ENCODE measurements at places on chromosomes 6 and 20.

DNA sequence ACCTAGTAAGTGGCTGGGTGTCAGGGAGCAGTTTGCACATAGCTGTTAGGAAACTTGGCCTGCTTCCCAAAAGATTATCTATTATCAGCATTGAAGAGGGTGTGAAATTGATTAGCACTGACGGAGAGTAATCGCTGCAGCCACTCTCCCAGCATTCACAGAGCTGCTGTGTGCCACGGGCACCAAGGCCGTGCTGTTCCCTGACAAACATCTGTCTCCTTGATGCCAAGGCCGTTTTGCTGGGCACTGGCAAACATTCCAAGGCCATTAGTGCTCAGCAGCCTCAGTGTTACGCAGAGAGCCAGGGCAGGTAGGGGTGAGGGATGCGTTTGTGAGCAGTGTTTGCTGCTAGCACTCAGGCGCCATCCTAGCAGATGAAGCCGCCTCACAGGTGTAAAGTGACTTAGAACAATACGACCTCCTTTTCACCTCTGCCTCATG lies 57.7 kb upstream of the VSTM2L start:
- no peak for DNase-seq

DNA sequence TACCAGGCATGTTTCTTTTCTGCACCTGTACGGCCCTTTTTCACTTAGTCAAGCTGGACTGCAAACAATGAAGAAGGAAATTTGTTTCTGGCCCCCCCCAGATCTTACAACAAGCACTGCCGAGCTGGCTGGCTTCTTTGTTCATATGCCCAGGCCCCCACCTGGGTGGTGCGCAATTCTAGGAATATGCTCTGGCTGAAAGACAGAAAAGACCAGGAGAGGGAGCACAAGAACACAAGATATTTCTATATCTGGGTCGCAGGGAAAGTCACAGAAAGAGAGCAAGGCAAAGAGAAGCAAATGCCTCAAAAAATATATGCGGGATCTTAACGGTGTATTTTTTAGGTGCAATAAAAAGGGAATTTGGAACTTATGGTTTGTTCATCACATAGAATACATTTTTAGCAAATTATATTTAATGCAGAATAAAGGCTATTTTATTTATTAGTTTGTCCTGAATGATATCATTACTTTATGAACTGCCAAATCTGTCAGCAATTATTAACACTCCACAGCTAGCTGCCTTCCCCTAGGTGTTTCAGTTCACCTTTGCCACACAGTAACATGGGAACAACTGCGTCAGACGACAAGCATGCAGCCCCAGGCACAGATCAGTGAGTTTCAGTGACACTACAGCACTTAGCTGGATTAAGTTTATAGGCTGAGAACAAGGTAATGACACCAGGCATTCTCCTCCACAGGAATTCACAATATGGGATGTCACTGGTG lies 76.5 kb downstream of the GJA10 start:
- DNase-seq: peak; percentile 78

GRCh38 chr6:129269076-129269475 lies 386.1 kb downstream of the LAMA2 start:
- no peak for DNase-seq

GRCh38 chr6:13667655-13668054 lies 44.0 kb downstream of the RANBP9 start:
- DNase-seq: no peak

DNA sequence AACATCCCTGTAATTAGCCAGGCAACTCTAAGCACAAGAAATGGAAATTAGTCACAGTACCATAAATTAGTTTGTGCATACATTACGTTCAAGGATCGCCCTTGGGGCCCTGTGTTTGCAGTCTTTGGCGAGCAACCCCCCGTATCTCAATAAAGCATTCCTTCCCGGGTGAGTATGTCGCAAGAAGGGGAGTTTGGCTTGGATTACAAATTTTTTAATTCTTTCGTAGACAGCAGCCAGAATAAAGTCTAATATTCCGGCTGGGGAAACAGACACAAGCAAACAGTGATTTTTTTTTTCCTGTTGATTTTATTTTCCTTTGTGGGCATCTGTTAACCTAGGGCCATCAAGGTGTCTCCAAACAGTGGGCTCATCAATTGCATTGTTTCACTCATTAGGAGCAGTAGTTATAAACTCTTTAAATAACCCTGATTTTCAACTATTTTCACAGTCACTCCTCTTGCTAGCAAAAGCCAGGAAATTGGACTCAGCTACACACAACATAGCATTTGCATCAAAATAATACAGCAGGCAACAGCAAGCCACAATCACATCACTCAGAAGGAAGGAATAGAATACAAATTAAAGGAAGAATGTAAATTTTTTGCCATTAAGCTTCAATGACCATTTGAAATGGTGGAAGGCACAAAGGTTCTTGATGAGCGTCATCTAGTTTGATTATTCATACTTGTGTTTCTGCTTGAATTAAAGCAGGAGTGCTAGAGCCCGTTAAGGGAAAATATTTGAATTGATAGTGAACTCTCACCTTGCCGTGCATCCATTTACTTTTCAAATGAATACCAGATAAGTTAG lies 85.3 kb downstream of the LINC00237 start:
- no peak for DNase-seq

GRCh38 chr6:14361956-14362587 lies 244.5 kb downstream of the CD83 start:
- no peak for DNase-seq

DNA sequence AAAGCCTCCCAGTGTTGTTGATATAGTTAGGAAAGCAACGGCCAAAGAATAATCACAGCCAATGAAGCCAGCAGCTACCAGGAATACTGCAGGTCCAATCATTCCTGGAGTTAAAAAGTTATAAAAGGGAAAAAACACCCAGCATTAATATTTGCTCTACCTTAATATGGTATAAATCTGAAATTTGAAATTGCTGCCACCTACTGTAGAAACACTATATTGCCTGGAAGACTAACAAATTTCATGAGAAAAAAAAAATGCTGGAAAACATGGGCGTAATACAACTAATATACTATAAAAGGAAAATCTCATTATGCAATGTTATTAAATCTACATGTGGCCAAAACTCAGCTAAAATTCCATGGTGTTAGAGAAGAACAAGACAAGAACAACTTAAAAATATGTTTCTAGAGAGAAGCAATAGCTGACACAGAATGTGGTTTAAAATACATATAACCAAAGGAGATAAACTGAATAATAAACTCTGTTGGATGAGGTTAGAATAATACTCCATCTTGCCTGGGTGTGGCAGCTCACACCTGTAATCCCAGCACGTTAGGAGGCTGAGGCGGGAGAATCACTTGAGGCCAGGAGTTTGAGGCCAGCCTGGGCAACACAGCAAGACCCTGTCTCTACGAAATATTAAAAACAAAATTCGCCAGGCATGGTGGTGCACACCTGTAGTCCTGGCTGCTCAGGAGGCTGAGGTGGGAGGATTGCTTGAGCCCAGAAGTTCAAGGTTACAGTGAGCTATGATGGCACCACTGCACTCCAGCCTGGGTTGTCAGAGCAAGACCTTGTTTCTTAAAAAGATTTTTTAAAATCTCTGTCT lies 43.1 kb downstream of the SLC17A5 start:
- peak; percentile 50 for DNase-seq

GRCh38 chr6:55983861-55984260 lies 108.5 kb upstream of the BMP5 start:
- DNase-seq: no peak

GRCh38 chr6:12208190-12208589 lies 82.0 kb upstream of the EDN1 start:
- DNase-seq: no peak

- DNase-seq: peak; percentile 27
Measured at GRCh38 chr6:55276745-55277530, 50.3 kb upstream of the GFRAL start.

GRCh38 chr6:109762166-109762565 lies 71.1 kb downstream of the FIG4 start:
- DNase-seq: no peak

DNA sequence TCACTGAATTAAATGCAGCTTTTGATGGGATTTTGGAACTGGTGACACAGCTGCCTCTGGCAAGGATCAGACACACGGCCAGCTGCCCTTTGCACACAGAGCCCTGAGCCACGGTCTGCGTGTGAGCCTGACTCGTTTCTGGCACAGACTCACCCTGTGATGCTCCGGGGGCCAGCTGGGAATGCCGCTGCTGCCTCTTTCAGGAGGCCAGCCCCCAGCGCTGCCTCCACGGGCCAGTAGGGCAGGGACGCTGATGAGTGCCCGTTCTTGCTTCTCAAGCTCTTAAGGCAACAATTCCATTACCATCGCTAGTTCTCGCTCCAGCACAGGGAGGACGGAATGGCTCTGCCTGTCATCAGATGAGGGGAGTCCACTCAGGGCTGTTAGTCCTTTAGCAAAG lies 61.6 kb downstream of the IRF4 start:
- DNase-seq: peak; percentile 76

- DNase-seq: no peak
Measured at GRCh38 chr20:49993301-49993751, 10.5 kb downstream of the SNAI1 start.

- DNase-seq: no peak
Measured at GRCh38 chr6:108524528-108525248, 36.0 kb upstream of the FOXO3 start.

DNA sequence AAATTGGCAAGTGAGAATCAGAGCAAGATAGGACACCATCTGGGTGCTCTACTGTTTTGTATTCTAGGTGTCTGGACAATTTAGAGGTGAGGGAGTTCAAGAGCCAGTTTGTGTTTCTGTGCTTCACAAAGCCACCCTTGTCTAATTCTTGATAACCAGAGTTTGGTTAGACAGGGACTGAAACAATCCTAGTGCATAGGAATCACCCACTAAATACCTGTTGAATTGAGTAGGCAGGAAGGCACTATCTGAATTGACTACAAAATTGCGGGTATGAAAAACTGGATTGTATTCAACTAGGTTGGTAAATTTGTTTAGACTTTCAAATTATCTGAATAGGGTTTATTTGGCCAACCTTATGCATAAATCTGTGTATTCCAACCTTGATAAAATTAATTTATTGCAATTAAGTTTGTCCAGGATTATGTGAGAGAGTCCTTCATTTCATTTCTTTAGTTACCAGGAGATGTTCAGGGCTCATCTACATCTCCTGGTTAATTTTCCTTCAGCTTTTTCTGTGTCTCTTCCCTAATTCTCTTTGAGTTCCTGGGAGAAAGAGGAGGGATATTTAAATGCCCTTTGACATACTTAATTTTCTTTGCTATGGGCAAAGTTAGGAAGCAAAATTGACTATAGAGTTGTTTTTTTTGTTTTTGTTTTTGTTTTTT lies 1.7 kb downstream of the TPX2 start:
- DNase-seq: no peak

DNA sequence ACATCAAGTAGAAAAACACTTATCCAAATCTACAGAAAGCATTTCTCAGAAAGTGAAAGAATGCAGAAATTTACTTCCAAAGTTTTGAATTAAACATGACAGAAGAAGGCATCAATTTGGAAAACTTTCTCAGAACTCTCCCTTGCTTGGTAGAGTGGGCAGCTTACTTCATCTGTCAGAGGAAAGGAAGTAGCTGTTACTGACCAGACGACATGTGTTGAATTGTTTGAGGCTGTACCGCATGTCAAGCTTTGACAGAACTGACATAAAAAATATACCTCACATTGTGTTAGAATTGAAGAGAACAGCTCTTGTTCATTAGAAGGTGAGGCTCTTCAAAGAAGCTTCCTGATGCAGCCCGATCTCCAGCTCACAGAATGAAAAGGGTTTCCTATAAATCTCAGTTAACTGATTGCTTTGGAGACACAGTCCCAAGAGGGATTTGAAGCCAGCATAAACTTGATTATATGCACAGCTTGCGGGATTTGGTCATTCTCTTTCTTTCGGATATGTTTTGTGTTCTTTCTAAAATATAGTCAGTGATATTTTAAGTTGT lies 190.7 kb downstream of the PLCB1 start:
- no peak for DNase-seq

- DNase-seq: peak; percentile 15
Measured at GRCh38 chr6:162960679-162961457, 233.1 kb downstream of the PACRG start.

DNA sequence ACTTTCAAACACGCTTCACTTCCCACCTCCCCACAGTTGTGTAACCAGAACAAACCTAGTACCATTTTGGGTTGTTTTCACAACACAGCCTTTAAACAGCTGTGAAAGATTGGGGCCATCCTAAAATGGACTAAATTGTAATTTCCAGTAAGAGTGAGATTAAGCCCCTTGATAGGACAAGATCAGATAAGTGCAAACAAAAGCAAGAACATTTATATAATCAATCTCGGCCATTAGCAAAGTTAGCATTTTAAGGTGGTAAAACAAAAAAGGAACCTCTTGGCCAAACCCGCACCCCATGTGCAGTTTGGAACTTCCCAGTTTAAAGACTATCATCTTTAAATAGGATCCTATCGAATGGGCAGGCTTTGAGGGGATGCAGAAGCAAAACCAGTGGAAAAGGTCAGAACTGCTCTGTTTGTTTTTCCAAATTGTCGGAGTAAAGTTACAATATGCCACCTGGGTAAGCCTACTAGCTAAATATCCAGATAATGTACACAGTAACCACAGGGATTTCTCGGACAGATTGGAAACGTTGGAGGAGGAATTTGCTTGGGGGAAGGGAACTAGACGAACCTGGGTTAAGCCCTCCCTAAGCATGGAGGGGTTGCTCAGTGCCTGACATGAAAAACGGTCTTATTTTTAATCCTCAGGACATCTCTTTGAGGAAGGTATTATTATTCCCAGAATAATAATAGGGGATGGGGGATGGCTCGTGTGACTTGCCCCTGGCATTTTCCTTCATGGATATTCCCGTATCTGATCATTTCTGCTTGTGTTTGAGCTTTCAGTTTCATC lies 159.8 kb upstream of the SALL4 start:
- no peak for DNase-seq

DNA sequence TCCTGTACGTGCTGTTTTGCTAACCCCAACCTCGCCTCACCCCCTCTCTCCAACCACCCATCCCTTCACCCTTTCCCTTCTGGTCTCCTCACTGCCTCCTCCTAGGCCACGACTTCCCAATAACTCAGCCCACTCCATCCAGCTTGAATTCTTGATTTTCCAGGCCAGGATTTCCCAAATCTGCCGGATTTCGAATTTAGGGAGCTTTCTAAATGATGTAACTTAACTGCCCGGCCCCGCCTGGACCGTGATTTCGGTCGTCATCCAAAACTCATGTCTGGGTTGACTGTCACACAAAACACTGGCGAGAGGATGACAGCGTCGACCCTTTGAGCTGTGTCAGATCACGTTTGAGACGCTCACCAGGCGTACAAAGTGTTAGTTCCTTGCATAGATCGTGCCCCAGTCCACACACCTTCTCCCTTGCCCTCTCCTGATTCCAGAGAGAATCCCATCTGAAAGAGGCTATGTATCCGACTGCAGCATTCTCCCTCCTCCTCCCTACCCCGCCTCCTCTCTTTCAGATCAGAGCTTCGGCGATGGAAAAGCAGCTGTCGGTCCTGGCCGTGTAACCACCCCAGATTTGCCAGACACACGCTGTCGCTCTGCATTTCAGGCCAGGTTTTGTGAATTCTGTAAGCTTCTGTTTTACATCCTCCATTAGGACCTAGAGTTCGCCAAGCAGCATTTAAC lies 168.2 kb downstream of the GPX5 start:
- DNase-seq: no peak

- no peak for DNase-seq
Measured at GRCh38 chr6:38824243-38824894, 109.3 kb downstream of the DNAH8 start.

GRCh38 chr6:4347877-4348276 lies 212.5 kb upstream of the ECI2 start:
- no peak for DNase-seq
